Activated T-helper 1 cell treated with anti-CD3 and anti-CD28 coated beads, Interleukin-12 subunit alpha, Interleukin-12 subunit beta, Interleukin-2, Interleukin-4 antibody, amounts not matched to agents 30 ng/mL and 10 ng/mL and 1 ng/mL, durations not matched to agents 14 hours and 24 hours and 36 hours (primary cell): ENCODE measurements at places on chromosomes 4 and X.

DNA sequence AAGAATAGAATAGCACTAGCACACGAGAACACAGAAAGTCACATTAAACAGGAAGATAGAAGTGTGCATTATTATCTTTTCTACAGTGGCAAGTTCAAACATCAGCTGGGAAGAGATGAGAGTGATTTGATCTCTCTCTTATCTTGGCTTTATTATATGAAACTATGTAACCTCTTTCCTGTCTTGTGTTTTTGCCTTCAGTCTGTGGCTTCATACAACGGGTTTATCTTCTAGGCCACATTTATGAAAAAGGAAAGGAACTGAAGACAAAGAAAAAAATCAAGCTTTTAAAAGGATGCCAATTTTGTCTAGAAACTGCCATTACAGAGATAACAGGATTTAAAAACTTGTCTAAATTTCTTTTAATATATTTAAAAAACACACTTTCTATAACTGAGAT is 983.6 kb downstream of the RPA4 start:
- no peak overlapping the region for H3K4me3 ChIP-seq
- no peak for DNase-seq
- H3K4me1 ChIP-seq, result no peaks in the 10 kb centered on the region
- no peaks in the 10 kb centered on the region for H3K27me3 ChIP-seq
- H3K36me3 ChIP-seq, result no peaks in the 10 kb centered on the region

- H3K36me3 ChIP-seq, result no peaks in the 10 kb centered on the region
- no peak for DNase-seq
- no peaks in the 10 kb centered on the region for H3K27me3 ChIP-seq
- H3K27ac ChIP-seq, result no peak overlapping the region
- H3K4me3 ChIP-seq, result no peak overlapping the region
Measured at GRCh38 chr4:94559351-94559806, 107.6 kb downstream of the PDLIM5 start.

DNA sequence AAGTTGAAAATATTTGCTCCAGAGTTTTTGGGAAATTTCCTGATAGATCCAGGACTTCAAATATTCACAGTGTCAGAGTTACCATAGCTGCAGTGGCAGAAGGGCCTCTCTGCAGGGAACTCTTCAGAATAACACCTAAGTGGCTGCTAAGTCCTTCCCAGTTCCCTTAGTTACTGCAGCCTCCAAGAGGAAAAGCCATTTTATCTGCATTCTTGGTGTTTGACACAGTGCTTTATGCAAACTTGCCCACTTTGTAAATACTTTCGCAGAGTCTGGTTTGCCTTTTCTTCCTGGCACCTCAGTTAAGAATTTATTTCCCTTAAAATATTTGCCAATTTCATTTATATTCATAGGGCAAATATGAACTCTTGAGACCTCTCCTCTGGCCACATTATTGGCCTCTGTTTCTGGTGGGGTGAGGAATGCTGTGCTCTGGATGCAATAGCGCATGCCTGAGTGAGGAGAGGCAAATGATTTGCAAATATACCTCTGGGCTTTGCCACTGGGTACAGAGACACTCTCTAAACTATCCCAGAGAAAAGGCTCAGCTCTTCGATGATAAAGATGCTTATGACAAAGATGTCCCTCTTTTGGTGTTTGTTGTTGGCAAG is 566.3 kb upstream of the NR3C2 start:
- no peaks in the 10 kb centered on the region for H3K36me3 ChIP-seq
- H3K4me1 ChIP-seq, result no peaks in the 10 kb centered on the region
- H3K27ac ChIP-seq, result no peak overlapping the region

- no peak overlapping the region for H3K4me3 ChIP-seq
- H3K36me3 ChIP-seq, result no peaks in the 10 kb centered on the region
- H3K27me3 ChIP-seq, result peaks cover 2% of the 10 kb centered on the region
- H3K4me1 ChIP-seq, result no peaks in the 10 kb centered on the region
- no peak for DNase-seq
Measured at GRCh38 chrX:17697191-17697590, 40.1 kb upstream of the SCML1 start.
